ENCODE measurements at places on chromosomes 7 and 10.

DNA sequence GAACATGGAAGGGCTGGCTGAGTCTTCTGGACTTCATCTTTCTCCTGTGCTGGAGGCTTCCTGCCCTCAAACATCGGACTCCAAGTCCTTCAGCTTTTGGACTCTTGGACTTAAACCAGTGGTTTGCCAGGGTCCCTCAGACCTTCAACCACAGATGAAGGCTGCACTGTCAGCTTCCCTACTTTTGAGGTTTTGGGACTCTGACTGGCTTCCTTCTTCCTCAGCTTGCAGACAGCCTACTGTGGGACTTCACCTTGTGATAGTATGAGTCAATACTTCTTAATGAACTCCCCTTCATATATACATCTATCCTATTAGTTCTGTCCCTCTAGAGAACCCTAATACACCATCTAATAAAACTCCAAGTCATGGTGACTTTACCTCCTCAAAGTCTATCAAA lies 4.0 kb upstream of the CLEC5A start:
- no peak for DNase-seq

DNA sequence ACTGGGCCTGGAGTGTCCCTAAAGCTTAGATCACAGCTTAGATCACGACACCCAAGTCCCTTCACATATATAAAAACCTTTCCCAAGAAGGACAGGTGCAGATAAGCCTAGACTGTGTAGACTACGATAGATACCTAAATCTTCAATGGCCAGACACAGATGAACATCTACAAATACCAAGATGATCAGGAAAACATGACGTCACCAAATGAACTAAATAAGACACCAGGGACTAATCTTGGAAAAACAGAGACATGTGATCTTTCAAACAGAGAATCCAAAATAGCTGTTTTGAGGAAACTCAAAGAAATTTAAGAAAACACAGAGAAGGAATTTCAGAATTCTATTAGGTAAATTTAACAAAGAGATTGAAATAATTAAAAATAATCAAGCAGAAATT lies 1082.6 kb upstream of the PHF14 start:
- no peak for DNase-seq

DNA sequence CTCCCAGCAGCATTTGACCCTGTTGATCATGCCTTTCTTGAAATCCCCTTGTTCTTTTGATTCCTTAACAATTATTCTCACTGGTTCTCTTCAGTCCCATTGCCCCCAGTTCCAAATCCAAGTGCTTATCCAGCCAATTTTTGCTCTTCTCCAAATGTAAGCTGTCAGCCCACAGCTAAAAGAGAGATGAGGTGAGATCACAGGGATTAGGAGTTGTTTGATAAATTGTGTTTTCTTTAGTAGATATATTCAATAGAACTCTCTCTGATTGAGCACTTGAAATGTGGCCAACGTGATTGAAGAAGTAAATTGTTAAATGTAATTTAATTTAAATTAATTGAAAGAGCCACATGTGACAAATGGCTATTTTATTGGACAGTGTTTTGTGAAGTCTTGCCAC lies 76.6 kb upstream of the NME8 start:
- no peak for DNase-seq

- DNase-seq = no peak
Observed at GRCh38 chr10:29119374-29119773, 169.5 kb upstream of the LYZL1 start.

DNA sequence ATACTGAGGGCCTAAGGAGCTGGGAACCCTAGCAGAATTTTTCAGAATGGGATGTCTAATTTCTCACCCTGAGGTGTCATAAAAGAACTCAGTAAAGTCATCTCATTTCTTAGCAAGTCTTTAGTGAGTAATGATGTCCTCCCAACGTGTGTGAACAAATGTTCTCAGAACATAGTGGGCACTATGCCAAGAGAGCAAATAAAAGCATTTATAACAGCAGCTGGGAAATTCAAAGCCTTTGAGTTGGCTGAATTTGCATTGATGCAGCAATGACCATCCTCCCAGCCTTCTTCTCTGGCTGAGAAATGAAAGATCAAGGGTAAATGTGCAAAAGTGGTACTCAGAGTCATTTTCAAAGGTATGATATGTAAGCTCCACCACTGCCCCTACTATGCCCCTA lies 109.4 kb downstream of the FAM107B start:
- DNase-seq = no peak

DNA sequence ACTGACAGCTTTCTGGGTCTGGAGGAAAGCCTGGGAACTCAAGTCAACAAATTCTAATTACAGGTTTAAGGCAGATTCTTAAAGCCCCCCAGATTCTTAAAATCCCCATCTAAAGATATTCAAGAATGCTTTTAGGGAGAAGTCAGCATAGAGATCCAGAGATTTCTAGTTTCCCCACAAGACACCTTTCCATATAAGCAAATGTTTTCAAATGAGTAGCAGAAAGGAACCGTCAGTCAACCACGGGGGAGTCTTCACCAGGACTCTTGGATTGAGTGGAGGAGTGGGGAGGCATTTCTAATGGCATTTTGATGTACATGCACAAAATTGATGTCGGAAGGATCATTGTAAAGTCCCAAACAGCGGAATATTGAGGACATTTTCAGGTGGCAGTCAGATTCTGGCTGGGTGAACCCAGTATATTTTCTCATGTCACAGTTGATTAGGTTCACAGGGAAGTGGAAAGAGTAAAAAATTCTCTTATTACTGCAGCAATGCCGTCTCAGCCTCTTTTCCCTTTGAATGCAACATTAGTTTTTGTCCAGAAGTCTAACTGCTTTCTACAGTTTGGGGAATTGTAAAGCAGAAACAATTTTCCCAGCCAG lies 191.7 kb upstream of the YAE1 start:
- DNase-seq = no peak

GRCh38 chr7:148633761-148634160 lies 43.2 kb downstream of the C7orf33 start:
- DNase-seq = no peak

GRCh38 chr10:34816501-34817002 lies 1.5 kb upstream of the PARD3 start:
- no peak for DNase-seq

- no peak for DNase-seq
Observed at GRCh38 chr10:132524443-132525285, 12.9 kb upstream of the INPP5A start.

GRCh38 chr7:37445064-37445723 lies 3.5 kb downstream of the ELMO1 start:
- DNase-seq = no peak

DNA sequence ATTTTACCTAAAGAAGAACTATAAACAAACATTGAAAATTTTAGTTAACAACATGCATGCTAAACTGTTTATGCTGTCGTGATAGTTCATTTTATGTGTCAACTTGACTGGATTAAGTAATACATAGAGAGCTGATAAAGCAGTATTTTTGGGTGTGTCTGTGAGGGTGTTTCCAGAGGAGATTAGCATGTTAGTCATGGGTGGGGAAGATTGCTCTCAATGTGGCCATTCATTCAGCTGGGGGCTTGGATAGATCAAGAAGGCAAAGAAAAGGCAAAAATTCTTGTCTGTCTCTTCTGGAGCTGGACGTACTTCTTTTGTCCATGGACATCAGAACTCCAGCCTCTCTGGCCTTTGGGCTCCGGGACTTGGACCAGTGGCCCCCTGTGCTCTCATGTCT lies 172.9 kb upstream of the SEMA3E start:
- no peak for DNase-seq

GRCh38 chr7:2102375-2102723 lies 130.4 kb downstream of the MAD1L1 start:
- DNase-seq = no peak

GRCh38 chr7:131109011-131109758 lies 218.5 kb upstream of the MKLN1 start:
- no peak for DNase-seq

GRCh38 chr7:20330928-20331909 lies 519 bp downstream of the ITGB8 start:
- DNase-seq = peak; percentile 42

DNA sequence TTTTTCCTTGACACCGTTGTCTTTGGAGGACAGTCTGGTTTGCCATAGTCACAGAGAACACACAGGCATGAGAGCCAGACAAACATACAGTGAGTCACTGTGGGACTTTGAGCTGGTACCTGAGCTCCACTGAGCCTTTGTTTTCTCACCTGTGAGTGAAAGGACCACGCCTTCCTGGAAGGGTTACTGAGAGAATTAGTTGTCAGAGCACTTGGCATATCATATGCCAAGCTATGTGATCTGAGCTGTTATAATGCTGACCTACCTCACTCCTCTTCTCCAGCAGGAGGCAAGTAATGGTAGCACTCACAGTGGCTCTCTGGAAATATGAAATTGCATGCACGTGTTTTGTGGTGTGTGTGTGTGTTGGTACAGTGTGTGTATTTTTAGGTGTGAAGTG lies 59.7 kb downstream of the CXCL12 start:
- DNase-seq = no peak

Data from NCI-H187 (cell line).